ENCODE measurements at places on chromosomes 16 and 17. TPM values are rescaled to one million over a fixed set of nuclear protein-coding genes. Genes with fewer than 3 reads are reported as not detected.

The SEPTIN1 gene
- 0.35 TPM for total RNA-seq

GRCh38 chr17:38663125-38663751 lies 11.5 kb downstream of the EPOP start:
- H3K27me3 ChIP-seq = peaks cover 23% of the 10 kb centered on the region
- no peak overlapping the region for H3K27ac ChIP-seq
- H3K4me3 ChIP-seq = no peak overlapping the region
- peaks cover 7% of the 10 kb centered on the region for H3K4me1 ChIP-seq
- no peaks in the 10 kb centered on the region for H3K36me3 ChIP-seq

DNA sequence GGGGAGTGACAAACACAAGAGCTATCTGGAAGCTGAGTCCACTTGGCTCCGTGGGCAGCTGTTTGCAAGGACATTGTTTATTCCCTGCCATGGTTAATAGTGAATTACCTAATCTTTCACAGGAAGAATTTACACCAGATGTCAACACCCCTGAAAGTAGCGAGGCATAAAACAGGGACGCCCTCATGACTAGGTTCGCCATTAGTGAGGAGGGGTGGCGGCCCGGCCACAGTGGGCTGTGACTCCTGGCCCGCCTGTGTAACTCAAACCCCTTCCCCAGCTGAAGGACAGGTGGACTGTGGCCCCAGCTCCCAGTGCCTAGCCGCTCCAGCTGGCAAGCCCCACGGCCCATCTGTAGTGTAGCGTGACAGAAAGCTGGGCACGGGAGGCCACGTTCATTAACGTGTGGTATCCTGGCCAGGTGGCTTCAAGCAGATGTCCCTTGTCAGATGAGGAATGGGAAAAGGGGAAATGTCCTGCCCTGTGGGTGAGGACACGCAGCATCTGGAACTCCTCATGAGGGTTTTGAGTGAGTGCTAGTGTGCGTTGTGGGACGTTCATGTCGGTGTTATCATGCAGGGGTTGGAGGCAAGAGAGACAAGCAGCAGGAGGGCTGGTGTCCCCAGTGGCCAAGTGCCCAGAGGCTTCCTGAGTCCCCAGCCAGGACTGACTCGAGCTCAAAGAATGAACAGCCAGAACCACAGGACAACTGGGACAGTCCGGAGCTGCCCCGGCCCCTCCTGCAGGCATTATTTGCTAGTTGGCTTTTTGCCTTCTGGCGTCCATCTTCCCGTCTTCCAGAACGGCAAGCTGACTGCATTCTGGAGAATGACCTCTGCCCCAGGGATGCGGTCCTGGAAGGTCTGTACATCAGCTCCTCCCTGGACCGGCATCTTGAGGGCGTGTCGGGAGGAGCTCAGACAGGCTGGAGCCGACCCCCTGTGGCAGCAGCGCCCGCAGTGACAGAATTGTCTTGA lies 19.2 kb downstream of the KDM8 start:
- H3K27me3 ChIP-seq = no peaks in the 10 kb centered on the region
- H3K27ac ChIP-seq = no peak overlapping the region
- DNase-seq = no peak
- no peak overlapping the region for H3K4me3 ChIP-seq
- H3K36me3 ChIP-seq = no peaks in the 10 kb centered on the region

DNA sequence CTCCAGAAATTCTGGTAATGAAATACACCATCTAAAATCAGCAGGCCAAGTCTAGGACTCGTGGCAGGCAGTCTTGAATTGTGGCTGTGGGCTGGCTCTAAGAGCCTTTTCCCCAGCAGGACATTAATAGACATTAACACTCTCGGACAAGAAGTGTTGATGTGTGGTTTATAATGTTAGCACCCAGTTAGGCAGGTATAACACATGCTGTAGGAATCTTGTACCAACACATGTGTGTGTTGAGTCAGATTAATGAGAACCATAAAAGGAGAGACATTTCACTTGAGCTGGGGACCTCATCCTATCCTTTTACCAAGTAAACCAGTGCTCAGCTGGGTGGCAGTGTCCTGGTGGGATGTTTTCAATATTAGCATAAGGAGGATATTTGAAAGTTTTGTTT lies 264.5 kb downstream of the FTO start:
- peaks cover 11% of the 10 kb centered on the region for H3K4me1 ChIP-seq
- H3K27me3 ChIP-seq = no peaks in the 10 kb centered on the region

The CDK5R1 gene
- 11.6 TPM for total RNA-seq

The APOH gene
- total RNA-seq = not detected

The NPIPB4 gene
- 77.6 TPM for total RNA-seq
